ENCODE measurements at places on chromosomes 13 and 19. TPM values are rescaled to one million over a fixed set of nuclear protein-coding genes. Genes with fewer than 3 reads are reported as not detected.

DNA sequence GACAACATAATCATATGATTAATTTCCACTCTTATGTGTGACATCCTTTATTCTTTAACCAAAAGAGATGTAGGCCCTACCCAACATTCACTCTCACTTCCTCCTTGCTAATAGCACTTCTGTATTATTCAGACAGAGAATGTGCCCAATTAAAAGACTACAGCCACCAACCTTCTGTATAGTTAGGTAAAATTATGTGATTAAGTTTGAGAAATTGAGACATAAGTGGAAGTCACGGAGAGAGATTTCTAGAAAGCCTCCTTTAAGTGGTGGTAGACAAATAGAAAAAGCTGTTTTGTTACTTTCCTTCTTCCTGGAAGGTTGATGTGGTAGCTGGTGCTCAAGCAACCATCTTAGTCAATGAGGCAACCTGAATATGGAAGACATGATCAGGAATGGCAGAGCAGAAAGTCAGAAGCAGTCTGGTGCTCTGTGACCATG is 14.8 kb downstream of the EPSTI1 start:
- peaks cover 13% of the 10 kb centered on the region for H3K4me1 ChIP-seq
- H3K27ac ChIP-seq: no peak overlapping the region

DNA sequence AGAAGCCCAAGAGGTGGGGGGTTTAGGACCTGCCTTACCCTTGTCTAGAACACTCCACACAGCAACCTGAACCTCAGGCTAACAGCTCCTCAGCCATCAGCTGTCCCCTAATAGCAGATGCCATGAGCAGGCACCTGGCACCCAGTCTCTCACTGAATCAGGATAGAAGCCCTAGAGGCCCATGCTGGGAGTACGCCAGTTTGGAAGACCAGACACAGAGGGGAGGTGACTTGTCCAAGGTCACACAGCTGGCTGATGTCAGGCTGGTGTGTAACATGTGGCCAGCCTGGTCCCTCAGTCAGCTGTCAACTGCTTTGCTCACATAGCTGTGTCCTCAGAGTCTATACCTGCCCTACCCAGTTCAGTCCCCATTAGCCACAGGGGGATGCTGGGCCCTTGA is 12.8 kb upstream of the SAMD1 start:
- no peak for DNase-seq
- H3K27me3 ChIP-seq: no peaks in the 10 kb centered on the region
- no peak overlapping the region for H3K4me3 ChIP-seq
- no peak overlapping the region for H3K27ac ChIP-seq

GRCh38 chr13:20118268-20119140 is 42.3 kb downstream of the GJA3 start:
- H3K27ac ChIP-seq: peak overlapping the region; percentile 73
- H3K36me3 ChIP-seq: no peaks in the 10 kb centered on the region
- peaks cover 16% of the 10 kb centered on the region for H3K4me1 ChIP-seq
- H3K27me3 ChIP-seq: no peaks in the 10 kb centered on the region

- H3K4me1 ChIP-seq: no peaks in the 10 kb centered on the region
- peaks cover 2% of the 10 kb centered on the region for H3K27me3 ChIP-seq
- H3K27ac ChIP-seq: no peak overlapping the region
- H3K36me3 ChIP-seq: no peaks in the 10 kb centered on the region
- no peak for DNase-seq
These were observed 234.3 kb downstream of the TEX29 start for GRCh38 chr13:111554539-111555267.

DNA sequence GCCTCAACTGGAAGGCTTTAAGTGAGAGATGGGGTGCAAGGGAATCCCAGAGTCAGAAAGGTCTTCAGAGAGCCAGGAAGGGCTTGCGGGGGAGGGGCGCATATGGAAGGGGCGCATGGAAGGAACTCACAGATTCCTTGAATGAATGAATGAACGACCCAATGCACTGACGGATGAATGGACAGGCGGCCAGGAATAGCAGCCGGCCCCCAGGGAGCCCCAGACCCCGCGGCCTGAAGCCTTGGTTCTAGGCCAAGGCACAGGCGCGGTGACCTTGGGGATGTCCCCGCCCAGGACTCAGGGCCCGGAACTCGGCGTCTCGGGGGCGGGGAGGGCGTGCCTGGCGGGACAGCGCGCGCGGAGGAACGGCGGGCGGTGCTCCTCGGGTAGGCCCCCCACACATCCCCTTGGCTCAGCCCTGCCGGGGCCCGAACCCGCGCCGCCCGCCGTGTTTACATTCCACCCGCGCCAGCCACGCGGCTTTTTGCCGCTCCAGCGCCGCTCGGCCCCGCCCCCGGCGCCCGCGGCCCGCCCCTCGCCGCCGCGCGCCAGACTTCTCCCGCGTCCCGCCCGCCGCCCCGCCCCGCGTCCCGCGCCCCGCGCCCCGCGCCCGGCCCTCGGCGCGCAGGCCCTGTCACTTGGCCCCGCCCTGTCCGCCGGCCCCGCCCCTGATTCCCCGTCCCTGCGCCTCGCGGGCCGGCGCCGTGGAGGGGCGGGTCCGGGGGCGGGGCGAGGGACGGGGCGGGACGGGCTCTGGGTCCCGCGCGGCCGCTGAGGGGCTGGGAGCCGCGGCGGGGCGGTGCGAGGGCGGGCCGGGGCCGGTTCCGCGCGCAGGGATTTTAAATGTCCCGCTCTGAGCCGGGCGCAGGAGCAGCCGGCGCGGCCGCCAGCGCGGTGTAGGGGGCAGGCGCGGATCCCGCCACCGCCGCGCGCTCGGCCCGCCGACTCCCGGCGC is at the start of gene CCNE1:
CCNE1 (plus strand) TSS at position 867 of the 955 bp plus-strand sequence. CDS start 565 bp downstream, outside the sequence.
- H3K4me3 ChIP-seq: peak within 1 kb of the TSS; percentile 81
- H3K27ac ChIP-seq: no peak within 1 kb of the TSS
- no peaks in the 10 kb centered on the region for H3K27me3 ChIP-seq
- H3K36me3 ChIP-seq: no peaks in the 10 kb centered on the region
- peak; percentile 96 for DNase-seq

DNA sequence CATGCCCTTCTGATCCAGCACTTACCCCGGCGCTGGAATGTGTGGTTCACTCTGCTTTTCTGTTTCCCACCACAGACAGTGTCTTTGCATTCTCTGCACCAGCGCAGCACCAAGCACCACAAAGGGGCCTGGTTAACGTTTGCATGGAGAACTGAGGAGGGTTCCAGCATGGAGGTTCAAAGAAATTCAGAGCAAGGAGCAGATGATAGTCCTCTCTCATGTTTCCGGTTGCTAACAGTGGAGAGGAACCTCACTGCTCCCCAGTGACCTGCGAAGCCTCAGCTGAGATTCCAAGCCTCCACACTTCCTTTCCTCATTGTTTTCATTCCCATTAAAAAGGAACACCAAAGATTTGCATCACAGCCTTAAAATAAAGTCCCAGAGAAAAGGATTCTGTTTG is 99.7 kb downstream of the STARD13 start:
- DNase-seq: no peak
- peak overlapping the region; percentile 29 for H3K4me3 ChIP-seq
- no peaks in the 10 kb centered on the region for H3K27me3 ChIP-seq
- peaks cover 33% of the 10 kb centered on the region for H3K36me3 ChIP-seq
- H3K27ac ChIP-seq: peak overlapping the region; percentile 94

- no peak overlapping the region for H3K4me3 ChIP-seq
- H3K4me1 ChIP-seq: peaks cover 4% of the 10 kb centered on the region
- no peaks in the 10 kb centered on the region for H3K36me3 ChIP-seq
- peaks cover 31% of the 10 kb centered on the region for H3K27me3 ChIP-seq
These were observed 1.9 kb downstream of the TEX26 start for GRCh38 chr13:30934381-30934780.

GRCh38 chr13:59700281-59700680 is 463.4 kb downstream of the DIAPH3 start:
- H3K36me3 ChIP-seq: no peaks in the 10 kb centered on the region
- H3K27ac ChIP-seq: no peak overlapping the region
- H3K4me3 ChIP-seq: no peak overlapping the region
- DNase-seq: no peak

GRCh38 chr19:4922530-4923275 is 13.4 kb downstream of the UHRF1 start:
- peak overlapping the region; percentile 79 for H3K27ac ChIP-seq
- H3K36me3 ChIP-seq: peaks cover 5% of the 10 kb centered on the region
- H3K4me1 ChIP-seq: peaks cover 27% of the 10 kb centered on the region
- H3K4me3 ChIP-seq: no peak overlapping the region
- no peak for DNase-seq

DNA sequence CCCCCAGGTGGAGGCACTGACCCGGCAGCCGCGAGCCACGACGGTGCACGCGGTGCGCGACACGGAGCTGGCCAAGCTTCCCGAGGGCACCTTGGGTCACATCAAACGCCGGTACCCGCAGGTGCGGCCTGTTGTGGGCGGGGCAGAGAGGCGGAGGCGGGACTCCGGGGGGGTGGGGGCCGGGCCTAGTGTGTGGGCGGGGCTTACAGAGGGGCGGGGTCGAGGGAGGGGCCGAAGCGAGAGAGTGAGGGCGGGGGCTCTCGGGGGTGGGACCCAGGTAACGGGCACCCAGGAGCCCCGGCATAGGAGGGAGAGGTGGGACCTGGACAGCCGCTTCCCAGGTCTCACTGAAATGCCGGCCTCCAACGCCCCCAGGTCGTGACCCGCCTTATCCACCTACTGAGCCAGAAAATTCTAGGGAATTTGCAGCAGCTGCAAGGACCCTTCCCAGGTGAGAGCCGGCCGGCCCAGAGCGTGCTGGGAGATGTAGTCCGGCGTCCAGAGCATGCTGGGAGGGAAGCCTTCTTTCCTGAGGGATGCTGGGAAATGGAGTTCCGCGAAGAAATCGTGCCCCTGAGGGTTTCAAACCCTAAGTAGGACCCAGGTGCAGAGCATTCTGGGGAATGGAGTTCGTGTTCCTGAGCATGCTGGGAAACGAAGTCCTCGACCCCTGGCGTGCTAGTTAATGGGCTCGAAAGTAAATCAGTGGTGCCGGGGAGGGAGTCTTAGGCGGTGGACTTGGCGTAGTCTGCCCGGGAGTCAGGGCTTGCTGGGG is 15.7 kb downstream of the PNPLA6 start:
- H3K27ac ChIP-seq: no peak overlapping the region
- H3K36me3 ChIP-seq: peaks cover 17% of the 10 kb centered on the region
- H3K4me1 ChIP-seq: no peaks in the 10 kb centered on the region
- no peak for DNase-seq
- H3K4me3 ChIP-seq: no peak overlapping the region

DNA sequence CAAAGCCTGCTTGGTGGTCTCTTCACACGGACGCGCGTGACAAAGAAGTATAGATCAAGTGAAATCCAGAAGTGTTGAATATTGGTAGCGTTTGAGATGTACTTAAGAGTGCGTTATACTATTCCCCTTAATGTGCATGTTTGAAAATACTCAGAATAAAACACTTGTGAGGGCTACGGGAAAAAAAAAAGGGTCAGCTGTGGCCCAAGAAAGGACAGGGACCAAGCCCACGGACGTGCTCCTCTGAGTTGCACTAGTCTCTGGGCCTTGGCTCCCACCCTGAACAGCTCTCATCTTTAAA is 622 bp upstream of the RBM42 start:
- DNase-seq: no peak
- H3K36me3 ChIP-seq: peaks cover 25% of the 10 kb centered on the region
- H3K27me3 ChIP-seq: no peaks in the 10 kb centered on the region
- peak overlapping the region; percentile 96 for H3K4me3 ChIP-seq
- H3K4me1 ChIP-seq: peaks cover 11% of the 10 kb centered on the region

GRCh38 chr13:77637588-77637987 is 59.9 kb upstream of the SLAIN1 start:
- no peak for DNase-seq
- no peaks in the 10 kb centered on the region for H3K4me1 ChIP-seq
- H3K4me3 ChIP-seq: no peak overlapping the region

DNA sequence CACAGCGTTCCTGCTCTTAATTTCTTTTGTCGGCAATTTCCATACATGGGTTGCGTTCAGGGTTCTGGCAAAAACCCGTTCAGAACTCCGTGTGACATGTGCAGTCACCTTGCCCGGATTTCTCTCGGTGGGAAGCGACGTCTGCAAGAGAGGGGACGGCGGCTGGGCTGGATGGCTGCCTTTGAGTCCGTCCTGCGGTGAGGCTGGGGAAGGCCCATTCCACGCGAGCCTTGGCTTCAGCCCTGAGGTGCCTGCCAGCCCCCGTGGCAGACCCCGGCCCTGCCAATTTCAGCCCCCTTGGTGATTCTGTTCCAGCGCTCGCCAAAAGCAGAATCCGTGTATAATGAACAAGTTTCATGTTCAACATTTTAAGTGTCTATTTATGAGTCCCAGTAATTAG is 72.6 kb upstream of the TSHZ3 start:
- H3K27me3 ChIP-seq: peaks cover 14% of the 10 kb centered on the region
- H3K36me3 ChIP-seq: no peaks in the 10 kb centered on the region
- H3K4me1 ChIP-seq: no peaks in the 10 kb centered on the region
- H3K4me3 ChIP-seq: no peak overlapping the region
- H3K27ac ChIP-seq: no peak overlapping the region

GRCh38 chr19:676339-677105 is at the start of gene FSTL3:
Gene FSTL3 (plus strand): TSS chr19:676392. CDS start chr19:676424, 32 bp downstream.
- no peaks in the 10 kb centered on the region for H3K27me3 ChIP-seq
- DNase-seq: peak; percentile 84
- H3K27ac ChIP-seq: peak within 1 kb of the TSS; percentile 78
- peaks cover 31% of the 10 kb centered on the region for H3K4me1 ChIP-seq

DNA sequence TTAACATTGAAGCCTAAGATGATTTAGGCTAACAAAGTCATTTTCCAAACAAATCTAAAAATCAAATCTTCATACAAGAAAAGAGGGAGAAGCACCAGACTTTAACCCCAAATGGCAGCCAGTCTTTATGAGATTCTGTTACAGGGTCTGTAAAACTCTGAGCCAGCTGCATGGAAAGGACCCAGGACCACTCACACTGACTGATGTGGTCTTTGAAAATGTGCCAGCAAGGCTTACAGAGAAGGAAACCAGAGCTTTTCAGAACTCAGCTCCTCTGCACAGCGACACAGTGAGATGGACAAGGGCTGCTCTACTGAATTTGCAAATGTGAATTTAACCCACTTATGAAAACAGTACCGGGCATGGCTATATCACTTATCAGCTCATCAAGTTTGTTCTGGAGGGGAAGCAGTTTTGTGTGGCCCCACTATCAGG is 98.8 kb upstream of the SERP2 start:
- no peak overlapping the region for H3K27ac ChIP-seq
- H3K27me3 ChIP-seq: no peaks in the 10 kb centered on the region
- H3K4me3 ChIP-seq: no peak overlapping the region
- peaks cover 42% of the 10 kb centered on the region for H3K4me1 ChIP-seq
- H3K36me3 ChIP-seq: no peaks in the 10 kb centered on the region
- DNase-seq: no peak

COL5A3 gene
- 80.9 TPM for total RNA-seq

PINLYP gene
- total RNA-seq: 0.91 TPM

OR7A5 gene
- not detected for total RNA-seq

ZNF536 gene
- total RNA-seq: not detected

ABCC4 gene
- 4.5 TPM for total RNA-seq

SLC7A9 gene
- total RNA-seq: 0.37 TPM

CEACAM4 gene
- total RNA-seq: not detected

ZNF358 gene
- total RNA-seq: 93.5 TPM

DAND5 gene
- total RNA-seq: not detected

WDR88 gene
- total RNA-seq: not detected

All from osteocyte (in vitro differentiated cells).